Central memory CD4-positive, alpha-beta T cell (primary cell): ENCODE measurements at places on chromosomes 5 and 9.

GRCh38 chr9:134917431-134918373 is at the start of gene FCN1:
TSS of gene FCN1 (minus strand) at chr9:134917912. CDS start at chr9:134917871, 41 bp downstream.
- DNase-seq: no peak

DNA sequence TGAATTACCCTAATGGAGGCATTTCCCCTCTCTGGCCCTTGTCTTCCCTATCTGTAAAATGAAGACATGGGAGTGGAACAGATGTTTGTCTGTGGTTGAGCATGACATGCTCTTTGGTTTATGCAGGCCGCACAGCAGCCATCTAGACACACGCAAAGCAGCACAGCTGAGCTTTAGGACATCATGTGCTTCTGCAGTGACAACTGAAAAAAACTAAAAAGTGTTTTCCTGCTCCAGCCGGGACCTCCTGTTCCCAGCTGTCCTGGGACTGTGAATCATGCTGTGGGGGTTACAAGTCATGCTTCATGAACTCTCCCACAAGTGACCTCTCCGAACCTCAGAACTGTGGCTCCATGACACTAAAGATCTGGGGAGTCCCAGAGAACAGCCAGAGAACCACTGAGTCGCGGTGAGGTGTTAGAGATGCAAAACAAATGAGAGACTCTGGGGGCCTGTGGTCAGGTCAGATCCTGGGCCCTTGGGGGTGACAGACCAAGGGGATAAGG is 1.7 kb downstream of the SMIM3 start:
- DNase-seq: no peak

GRCh38 chr9:28413471-28413870 is 840.2 kb upstream of the C9orf72 start:
- DNase-seq: no peak

GRCh38 chr5:139765409-139766217 is 30.0 kb upstream of the PSD2 start:
- DNase-seq: peak; percentile 79

DNA sequence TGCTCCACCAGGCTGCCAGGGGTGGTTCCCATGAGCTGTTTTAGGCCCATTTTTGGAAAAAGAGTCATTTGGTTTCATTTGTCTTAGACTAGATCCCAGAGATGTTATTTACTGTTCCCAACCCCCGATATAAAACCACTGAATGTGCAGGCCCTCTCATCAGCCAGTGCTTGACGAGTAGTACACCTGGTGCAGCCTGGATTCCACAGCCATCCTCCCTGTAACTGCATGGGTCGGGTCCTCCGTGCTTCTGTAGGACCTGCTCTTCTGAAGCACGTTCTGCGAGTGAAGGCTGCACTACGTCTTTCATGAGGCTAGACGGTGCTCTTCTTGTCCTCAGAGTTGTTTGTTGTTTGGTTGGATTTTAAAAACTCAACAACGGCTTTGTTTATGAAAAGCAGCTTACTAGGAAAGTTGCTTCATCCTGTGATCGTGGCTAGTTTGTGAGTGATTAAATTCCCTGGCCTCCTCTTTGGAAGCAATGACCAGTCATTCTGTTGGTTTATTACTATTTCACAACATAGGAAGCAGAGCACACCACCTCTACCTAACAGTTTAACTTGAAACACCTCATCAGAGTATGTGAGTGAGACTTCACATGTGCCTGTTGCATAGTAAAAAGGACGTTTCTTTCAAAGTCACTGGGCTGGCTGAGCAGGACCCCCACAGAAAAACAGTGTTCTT is 135.2 kb downstream of the AOPEP start:
- no peak for DNase-seq

GRCh38 chr5:74239261-74239660 is 401.3 kb downstream of the ENC1 start:
- no peak for DNase-seq

DNA sequence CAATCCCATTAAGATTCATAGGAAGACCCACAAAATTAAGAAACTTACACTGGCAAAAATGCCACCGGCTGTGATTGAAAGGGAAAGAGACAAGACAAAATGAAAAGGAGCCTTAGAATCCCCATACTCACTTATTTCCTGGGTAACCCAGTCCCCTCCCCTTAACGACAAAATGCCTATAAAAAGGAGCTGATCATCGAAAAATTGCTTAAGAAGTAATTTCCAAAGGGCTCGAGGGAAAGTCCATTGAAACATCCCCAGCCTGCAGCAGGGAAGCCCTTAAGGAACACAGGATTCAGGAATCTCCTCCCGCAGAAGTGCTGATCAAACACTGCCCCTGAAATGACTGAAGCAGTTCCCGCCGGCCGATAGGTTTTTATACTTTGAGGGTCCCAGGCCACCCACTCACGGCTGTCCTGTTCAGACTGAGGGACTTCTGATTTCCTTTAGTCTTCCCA is 677 bp upstream of the ZNF79 start:
- no peak for DNase-seq
